ENCODE measurements at places on chromosomes 5 and 9.

DNA sequence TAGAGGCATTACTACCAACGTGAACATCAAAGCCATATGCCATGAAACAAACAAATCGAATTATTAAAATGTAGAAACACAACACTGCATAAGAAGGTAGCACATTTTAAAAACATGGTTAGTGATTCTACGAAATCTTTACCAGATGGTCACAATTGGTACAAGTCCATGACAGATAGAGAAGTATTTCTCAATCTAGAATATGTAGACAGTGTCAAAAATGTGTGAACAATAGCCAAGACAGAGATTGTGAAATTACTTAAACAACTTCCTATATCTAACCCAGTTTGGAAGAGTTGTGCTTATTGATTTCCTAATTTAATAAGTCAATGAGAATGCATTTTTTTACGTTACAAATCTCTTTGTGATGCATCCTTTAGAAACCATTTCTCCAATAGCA is 1121.6 kb downstream of the MAT2B start:
- no peak for DNase-seq

- no peak for DNase-seq
Measured at GRCh38 chr5:40634154-40634553, 45.6 kb upstream of the PTGER4 start.

- DNase-seq, result no peak
Measured at GRCh38 chr5:108079753-108080152, 302.1 kb downstream of the FBXL17 start.

GRCh38 chr9:127802576-127803443 is at the start of gene FPGS:
FPGS (plus strand) TSS chr9:127802882; CDS start chr9:127802925, 43 bp downstream.
- peak; percentile 70 for DNase-seq

DNA sequence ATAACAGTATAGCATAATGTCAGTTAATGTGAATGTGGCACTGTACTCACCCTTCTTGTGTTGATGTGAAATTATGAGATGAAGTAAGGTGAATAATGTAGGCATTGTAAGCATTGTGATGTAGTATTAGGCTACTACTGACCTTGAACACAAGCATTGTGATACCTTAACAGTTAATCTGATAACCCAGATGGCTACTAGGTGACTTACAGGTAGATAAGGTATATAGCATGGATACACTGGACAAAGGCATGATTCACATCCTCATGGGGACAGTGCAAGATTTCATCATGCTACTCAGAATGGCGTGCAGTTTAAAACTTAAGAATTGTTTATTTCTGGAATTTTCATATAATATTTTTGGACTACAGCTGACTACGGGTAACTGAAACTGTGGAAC is 134.8 kb downstream of the ZCCHC7 start:
- DNase-seq, result no peak

DNA sequence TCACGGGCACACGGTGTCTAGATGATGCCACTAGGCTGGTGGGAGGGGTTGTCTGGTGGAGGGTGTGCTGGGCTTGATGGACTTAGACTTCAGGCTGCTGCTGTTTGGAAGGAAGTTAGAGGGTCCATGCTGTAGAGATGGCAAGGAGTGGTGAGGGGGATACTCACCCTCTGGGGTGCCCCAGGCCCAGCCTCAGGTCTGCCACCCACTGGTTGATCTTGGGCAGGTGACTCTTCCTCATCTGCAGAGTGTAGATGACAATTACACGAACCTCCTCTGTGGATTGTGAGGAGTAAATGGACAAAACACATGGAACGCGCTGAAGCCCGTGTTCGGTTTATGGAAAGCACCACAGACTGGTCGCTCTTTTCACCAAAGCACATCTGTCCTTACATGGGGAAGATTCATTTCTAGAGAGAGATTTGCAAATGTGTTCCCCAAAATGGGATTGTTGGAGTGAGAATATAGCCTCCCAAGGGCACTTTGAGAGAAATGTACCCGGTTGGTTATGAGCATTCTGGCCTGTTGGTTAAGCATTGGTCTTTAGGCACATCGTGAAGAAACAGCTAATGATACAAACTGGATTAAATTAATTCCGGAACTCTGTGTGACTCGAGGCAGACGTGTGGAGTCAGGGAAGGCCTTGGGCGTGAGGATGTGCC is 58.2 kb downstream of the ZNF618 start:
- DNase-seq, result no peak

- no peak for DNase-seq
Measured at GRCh38 chr9:136629001-136629878, 33.5 kb upstream of the EGFL7 start.
